ENCODE measurements at places on chromosomes 6 and 20.
A peak's percentile ranks its signal among the peaks of the same experiment; 100 is the strongest.

DNA sequence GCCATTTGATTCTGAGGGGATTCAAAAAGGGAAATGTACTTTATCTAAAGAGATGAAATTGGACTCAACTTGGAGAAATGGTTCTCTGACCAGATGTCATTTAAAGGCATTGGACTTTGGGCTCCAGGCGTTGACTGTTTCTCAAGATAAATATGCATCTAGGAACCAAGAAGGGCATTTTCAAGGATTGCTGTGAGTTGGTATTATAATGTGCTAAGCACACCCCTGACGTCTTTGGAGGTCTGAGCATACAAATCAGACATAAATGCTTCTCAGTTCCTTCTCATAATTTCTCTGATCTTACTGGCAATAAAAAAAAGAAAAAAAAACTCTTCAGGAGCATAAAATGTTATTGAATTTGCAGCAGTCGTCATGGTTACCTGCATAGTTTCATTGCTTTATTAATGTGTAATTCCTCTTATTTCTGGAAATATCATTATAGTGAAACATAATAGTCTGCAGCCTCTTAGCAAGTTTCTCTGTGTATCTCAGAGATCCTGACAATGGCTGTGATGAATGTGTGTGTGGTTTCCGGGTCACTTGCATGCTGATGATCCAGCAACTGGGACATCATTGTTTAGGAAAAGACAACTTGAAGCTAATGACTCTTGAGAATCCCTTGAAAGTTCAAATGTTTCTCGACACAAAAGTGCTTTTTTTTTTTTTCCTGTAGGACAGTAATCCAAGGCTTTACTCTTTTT, 136.0 kb downstream of the AIG1 start:
- no peak for DNase-seq

DNA sequence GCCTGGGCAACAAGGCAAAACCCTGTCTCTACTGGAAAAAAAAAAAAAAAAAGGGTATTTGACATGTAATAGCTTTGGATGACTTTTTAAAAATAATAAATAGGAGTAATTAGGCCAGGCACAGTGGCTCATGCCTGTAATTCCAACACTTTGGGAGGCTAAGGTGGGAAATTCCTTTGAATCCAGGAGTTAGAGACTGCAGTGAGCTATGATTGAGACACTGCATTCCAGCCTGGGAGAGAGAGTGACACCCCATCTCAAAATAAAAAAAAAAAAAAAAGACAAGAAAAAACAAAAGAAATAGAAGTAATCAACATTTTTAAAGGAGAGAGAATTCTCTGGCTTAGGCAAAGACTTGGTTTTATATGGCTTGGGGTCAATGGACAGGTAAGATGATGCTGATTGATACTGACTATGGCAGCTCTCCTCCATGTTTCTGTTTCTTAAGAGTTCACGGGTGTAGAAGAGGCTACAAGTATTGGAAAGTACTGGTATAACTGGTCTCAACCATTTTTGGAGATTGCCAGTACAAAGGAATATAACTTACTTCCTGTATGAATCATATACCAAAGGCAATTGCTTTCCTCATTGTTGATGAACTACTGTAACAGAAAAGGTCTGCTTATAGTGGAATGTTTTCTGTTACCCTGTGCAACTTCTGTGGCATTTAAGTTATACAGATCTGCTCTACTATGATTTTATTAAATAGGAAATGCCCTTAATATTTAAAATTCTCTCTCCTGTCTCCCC, 10.1 kb downstream of the MAP3K5 start:
- DNase-seq, result no peak

DNA sequence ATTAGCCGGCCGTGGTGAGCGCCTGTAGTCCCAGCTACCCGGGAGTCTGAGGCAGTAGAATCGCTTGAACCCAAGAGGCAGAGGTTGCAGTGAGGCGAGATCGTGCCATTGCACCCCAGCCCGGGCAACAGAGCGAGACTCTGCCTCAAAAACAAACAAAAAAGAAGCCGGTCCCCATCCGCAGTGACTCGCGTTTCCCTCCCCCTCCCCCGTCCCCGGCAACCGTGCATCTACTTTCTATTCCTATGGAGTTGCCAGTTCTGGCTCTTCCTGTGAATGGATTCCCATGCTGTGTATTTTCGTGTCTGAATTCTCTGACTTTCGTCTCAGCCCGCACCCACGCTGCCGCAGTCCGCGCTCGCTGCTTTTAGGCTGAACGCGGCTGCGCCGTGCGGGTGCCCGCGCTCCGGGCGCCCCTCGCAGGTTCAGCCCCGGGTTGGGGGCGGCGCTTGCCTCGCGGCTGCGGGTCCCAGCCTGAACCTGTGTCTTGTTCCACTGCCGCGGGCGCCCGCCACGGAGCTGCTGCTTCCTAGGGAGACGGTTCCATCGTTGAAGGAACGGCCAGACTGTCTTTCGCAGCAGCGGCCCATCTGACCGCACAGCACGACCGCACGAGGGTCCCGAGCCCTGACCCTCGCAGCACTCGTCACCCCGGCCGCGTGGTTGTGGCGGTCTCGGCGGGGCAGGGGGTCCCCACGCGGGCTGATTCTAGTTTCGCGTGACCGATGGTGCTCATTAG, 1.1 kb upstream of the MRGBP start:
- DNase-seq, result peak; percentile 86

- DNase-seq, result no peak
Measured at GRCh38 chr6:24273096-24273870, 84.6 kb downstream of the DCDC2 start.

GRCh38 chr20:46305331-46305972, 2.8 kb downstream of the CDH22 start:
- DNase-seq, result no peak

DNA sequence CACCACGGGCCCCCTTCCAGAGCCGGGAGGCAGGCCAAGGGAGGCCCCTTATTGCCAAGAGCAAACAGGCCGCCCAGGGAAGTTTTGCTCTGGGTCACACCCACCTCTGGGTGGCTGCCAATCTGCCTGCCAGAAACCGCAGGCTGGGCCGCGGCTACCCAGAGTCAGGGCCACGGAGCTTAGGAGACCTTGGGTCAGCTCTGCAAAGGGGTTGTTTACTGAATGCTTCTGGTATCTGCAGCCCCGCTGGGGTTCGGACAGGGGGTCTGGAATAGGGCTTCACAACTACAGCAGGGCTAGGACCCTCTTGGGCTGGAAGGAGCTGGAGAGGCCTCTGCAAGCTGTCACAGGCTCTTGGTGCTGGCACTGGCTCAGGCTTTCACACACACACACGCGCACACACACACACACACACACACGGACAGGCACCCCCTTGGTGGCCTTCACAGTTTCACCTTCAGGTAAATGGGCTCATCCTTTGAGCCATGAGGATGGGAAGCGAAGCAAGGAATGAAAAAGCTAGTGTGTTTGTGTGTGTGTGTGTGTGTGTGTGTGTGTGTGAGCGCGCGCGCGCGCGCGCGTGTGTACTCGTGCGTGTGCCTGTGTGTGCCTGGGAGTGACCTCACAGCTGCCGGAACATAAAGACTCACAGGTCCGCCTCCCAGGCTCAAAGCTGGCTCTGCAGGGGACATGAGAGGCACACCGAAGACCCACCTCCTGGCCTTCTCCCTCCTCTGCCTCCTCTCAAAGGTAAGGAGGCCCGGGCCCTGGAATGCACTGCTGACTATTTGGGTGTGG, at the start of gene CCN5:
Gene CCN5 (plus strand): TSS at position 669 of the 798 bp plus-strand sequence. CDS start 22 bp downstream, at position 691.
- no peak for DNase-seq

DNA sequence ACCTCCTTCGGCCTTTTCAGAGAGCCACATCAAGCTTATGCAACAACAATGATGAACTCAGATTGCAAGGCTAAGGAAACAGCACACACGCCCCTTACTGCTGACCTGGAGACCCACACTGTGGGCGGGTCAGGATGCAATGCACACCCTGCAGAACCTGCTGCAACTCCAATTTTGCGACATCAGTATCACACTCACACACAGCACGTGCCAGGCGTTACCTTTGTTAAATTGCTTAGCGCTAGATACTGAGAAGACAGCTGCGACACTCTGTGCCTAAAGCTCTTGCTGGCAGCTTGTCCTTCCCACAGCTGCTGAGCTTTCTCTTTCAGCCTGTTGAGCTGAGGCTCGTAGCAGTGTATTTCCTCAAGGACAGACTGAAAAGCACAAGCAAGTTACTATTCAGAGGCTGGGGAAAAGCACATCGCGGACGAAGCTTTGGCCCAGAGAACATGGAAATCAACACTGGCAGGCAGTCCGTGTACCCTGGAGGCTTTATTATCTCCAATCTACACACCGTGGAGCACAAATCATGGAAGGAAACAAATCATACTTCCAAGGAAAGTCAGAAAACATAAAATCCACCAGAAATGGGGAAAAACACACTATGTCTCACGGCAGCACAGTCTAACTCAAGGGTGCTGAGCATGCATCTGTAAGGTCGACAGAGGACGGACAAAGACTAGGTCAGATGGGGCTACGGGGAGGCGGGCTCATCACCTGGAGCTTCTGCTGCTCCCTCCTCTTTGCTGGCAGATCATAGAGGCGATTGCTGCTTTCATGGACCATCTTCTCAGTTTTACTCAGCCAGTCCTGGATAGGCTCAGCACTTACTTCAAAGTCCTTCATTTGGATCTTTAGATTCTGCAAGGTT, 268.2 kb downstream of the SYNE1 start:
- DNase-seq, result no peak

Measured in NCI-H526 treated with DMSO at 0.1 percent for 48 hours (cell line).